ENCODE measurements at places on chromosomes 6 and 20. TPM values are rescaled to one million over a fixed set of nuclear protein-coding genes. Genes with fewer than 3 reads are reported as not detected.

OVOL2 gene
- 0.60 TPM for polyA plus RNA-seq

- DNase-seq, result no peak
Measured at GRCh38 chr6:63844287-63844686, 208.7 kb downstream of the PHF3 start.

NMBR gene
- polyA plus RNA-seq, result 0.25 TPM

DNA sequence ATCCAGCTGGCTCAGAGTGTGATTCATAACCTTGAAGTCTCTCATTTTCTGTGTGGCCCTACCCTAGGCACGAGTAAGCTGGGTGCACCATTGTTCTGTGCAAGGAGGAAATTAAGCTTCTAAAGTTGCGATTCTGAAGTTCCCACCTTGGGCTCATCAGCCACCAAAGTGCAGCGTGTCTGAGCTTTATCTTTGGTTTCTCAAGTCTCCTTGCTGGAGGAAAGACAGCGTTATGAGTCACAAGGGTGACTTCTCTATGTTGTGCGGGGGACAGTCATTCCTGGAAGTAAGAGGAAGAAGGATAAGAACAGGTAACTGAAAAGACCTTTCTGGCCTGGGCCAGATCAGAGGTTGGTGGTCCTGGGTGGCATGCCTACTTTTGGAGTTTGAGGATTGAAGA is 16.8 kb downstream of the MRAP2 start:
- DNase-seq, result no peak

SLC4A11 gene
- polyA plus RNA-seq, result 2.3 TPM

RIPOR3 gene
- polyA plus RNA-seq, result 8.0 TPM

VARS1 gene
- 69.7 TPM for polyA plus RNA-seq

GRCh38 chr6:11909696-11910132 is 102.4 kb upstream of the HIVEP1 start:
- no peak for DNase-seq

LGSN gene
- 1.4 TPM for polyA plus RNA-seq

GRCh38 chr6:158772851-158773371 is 46.3 kb downstream of the EZR start:
- no peak for DNase-seq

SLC44A4 gene
- 52.6 TPM for polyA plus RNA-seq

RNF114 gene
- 79.3 TPM for polyA plus RNA-seq

TFAP2A gene
- polyA plus RNA-seq, result 33.6 TPM

GRCh38 chr6:100809346-100809745 is 71.8 kb downstream of the ASCC3 start:
- DNase-seq, result no peak

DNA sequence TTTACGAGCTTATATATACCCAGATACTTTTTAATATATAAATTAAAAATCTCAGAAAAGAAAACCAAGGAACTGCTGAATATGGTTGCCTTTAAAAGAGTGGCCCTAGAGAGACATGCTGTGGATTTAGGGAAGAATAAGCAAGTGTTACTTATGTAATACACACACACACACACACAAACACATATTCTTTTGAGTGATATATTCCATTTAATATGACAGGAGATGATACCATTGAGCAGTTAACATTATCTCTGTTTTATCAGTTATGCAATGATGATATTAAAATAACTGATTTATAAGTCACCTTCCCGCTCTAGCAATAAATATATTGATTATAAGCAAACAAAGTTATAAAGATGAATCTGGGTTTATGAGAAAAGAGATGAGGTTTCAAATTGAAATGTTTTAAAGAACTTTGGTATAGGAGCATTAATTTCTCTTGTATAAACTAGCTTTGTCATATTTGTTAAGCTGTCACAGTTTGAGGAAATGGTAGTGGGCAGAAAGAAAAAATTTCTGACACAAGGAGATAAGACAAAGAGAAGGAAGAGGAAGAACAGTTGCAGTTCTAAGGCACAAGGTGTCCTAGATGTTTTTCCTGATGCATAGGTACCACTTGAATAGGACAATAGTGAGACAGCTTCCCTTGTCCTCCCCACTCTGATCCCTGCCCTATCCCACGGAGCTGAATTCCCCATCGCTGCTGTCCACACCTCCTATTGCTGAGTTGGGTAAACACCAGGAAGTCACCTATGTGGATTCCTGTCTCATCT is 26.4 kb downstream of the GPX5 start:
- DNase-seq, result no peak

GRCh38 chr6:16776394-16777017 is 15.2 kb upstream of the ATXN1 start:
- DNase-seq, result no peak

- DNase-seq, result no peak
Measured at GRCh38 chr6:136365776-136366354, 76.2 kb upstream of the BCLAF1 start.

CLVS2 gene
- 0.33 TPM for polyA plus RNA-seq

- DNase-seq, result no peak
Measured at GRCh38 chr6:99121748-99122147, 174.0 kb upstream of the FBXL4 start.

DNA sequence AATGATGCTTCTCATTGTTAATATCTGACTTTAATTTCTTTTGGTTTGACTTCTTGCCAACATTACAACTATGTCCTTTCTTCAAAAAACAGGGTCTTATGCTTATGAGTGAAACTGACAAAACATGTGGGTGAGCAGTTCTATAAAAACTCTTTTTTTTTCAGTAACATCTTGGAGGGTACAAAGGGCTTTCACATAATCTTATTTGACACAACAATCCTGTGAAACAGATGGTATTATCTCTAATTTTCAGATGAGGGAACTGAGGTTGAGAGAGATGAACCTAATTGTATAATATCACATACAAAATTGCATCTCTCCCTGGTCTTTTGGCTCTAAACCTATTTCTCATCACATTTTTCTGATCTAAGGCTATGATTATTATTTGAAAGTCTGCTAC is 38.3 kb downstream of the MAPK14 start:
- DNase-seq, result no peak

- no peak for DNase-seq
Measured at GRCh38 chr6:156347246-156347645, 429.9 kb upstream of the ARID1B start.

DNA sequence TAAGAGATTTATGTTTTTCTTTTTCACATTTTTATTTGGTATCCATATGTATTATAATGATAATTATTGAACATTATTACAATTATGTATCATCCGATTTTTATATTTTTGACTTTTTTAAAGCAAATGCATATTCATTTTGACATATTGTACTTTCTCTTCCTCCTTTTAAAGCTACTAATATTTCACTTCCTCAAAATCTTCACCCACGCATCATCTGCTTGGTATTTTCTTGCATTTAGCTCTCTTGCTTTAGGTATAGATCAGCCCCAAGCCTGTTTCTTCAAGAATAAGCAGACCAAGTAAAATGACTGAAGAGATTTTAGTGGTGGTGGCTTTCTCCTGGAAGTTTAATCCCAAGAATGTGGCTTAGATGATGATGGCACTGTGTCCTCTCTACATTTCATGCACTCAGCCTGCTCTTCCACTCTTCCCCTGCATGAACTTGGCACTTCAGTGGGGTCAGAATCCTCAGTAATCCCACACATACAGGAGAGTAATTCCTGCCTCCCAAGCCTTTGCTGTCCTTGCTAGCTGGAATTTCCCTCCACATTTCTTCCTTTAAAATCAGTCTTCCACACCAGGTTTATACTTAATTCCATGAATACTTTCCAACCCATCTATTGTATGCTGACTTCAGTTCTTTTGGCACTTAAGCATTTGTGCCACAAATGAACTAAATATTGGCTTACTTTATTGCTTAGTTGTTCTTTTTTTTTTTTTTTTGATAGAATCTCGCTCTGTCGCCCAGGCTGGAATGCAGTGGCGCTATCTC is 8.2 kb downstream of the NCOA7 start:
- DNase-seq, result no peak

DNA sequence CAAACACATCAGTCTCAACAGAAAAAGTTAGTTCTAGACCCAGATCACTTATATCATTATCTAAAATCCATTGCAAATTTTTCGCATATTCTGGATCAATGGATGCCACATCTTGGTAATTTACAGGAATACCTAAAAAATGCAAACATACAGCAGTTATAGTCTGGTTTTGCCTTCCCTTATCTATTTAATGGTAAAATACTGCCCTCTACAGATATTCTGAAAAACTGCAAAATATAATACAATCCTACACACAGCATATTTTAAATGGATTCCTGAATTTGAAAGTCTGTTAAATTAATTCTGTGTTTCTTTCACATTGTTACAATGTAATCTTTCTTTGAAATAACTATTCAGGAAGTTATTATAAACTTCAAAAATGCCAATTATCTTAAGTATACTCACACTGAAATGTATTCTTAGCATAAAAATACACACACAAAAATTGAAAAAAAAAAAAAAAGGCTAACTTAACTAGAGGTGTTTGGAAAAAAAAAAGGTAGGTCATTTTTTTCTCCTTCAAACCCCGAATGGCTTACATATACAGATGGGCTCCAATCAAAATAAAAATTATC is 88.4 kb downstream of the HACE1 start:
- peak; percentile 24 for DNase-seq

ALDH5A1 gene
- 31.9 TPM for polyA plus RNA-seq

- DNase-seq, result peak; percentile 39
Measured at GRCh38 chr20:37615340-37616109, 78.3 kb upstream of the CTNNBL1 start.

SCAF8 gene
- polyA plus RNA-seq, result 65.7 TPM

- DNase-seq, result no peak
Measured at GRCh38 chr6:53565886-53566285, 21.0 kb upstream of the GCLC start.

- no peak for DNase-seq
Measured at GRCh38 chr20:64107736-64108457, 532 bp upstream of the NPBWR2 start.

EDN3 gene
- 3.7 TPM for polyA plus RNA-seq

DNA sequence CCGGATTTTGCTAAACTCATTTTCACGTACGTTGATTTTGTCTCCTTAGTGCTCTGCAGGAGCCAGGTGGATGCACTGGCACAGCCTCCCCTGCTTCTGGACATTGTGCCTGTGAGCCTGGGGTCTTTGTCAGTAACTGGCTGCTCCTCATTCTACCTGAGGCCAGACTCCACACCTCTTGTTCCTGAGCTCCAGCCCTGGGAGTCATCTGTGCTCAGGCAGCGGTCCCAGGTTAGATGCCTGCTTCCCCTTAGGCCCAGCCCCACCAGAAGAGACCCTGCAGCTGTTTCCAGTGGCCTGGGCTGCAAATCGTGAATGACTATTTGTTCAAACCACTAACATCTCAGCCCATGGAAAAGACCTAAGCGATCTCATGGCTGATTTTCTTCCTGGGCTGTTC is 129.1 kb downstream of the ERMARD start:
- DNase-seq, result no peak

PRICKLE4 gene
- 6.8 TPM for polyA plus RNA-seq

GRCh38 chr6:24581084-24581669 is 64.8 kb downstream of the KIAA0319 start:
- DNase-seq, result peak; percentile 67

DNA sequence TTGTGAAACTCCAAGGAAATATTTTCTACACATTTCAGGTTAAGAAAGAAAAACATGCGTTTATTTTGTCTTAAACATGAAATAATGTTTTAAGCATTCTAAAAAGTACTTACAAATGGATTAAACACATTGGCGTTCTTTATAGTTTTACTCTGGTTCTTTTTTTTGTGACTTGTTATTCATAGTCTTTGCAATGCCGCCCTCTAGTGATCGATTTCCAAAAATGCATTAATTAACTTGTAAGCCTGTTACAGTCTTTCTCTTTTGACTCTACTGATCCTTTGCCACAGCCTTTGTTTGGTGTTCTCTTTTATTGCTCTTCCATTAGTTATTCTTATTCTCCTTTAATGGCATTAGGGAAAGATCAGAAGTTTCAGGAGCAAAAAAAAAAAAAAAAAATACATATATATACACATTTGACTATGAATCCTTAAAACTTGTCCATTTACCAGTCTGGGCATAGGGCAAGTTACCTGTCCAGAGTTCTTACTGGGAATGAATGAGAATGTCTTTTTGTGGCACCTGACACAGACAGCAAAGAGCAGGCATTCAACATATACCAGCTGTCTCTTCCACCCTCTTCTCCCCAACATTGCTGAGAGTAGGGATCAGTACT is 59.9 kb downstream of the MACROD2 start:
- peak; percentile 80 for DNase-seq

DNA sequence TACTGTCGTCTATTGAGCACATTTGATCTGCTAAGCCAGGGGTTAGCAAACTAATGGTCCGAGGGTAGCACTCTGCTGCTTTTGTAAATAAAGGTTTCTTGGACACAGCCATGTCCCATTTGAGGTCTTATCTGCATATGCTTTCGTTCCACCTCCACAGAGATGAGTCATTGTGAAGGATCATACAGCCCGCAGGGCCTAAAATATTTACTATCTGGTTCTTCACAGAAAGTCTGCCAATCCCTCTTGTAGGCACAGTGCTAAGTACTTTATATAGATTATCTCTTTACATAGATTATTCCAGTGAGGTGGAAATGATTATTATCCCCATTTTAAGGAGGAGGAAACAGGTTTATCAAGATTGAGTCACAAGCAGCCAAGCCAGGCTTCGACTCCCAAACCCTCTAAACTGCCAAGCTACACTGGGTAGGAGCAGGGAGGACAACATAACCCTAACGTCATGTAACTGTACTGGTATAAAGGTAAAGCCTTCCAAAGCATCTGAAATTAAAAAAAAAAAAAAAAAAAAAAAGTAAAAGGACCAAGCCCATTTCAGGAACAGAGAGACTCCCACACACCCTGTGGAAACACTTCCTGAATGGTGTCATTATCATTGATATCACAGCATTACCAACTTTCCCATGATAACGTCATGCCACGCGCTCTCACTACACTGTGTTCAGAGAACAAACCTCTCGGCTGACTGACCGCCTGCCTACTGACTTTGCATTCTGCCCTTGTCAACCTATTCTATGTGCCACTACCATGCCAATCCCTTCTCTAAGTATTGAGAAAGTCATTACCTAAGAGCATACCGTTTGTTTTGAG is 101.0 kb downstream of the KIF16B start:
- DNase-seq, result no peak

- no peak for DNase-seq
Measured at GRCh38 chr6:24974182-24975171, 38.7 kb upstream of the RIPOR2 start.

- DNase-seq, result no peak
Measured at GRCh38 chr6:113813142-113813541, 44.0 kb upstream of the MARCKS start.
